Effector CD4-positive, alpha-beta T cell (primary cell): ENCODE measurements at places on chromosomes 12 and 14.

- no peak for DNase-seq
Observed at GRCh38 chr12:28135801-28136439, 54.3 kb upstream of the CCDC91 start.

GRCh38 chr12:1056390-1056789 lies 65.4 kb downstream of the ERC1 start:
- DNase-seq: no peak

GRCh38 chr12:108565976-108566375 lies 3.6 kb downstream of the ISCU start:
- DNase-seq: peak; percentile 37

- no peak for DNase-seq
Observed at GRCh38 chr12:105334001-105334400, 3.5 kb downstream of the C12orf75 start.

DNA sequence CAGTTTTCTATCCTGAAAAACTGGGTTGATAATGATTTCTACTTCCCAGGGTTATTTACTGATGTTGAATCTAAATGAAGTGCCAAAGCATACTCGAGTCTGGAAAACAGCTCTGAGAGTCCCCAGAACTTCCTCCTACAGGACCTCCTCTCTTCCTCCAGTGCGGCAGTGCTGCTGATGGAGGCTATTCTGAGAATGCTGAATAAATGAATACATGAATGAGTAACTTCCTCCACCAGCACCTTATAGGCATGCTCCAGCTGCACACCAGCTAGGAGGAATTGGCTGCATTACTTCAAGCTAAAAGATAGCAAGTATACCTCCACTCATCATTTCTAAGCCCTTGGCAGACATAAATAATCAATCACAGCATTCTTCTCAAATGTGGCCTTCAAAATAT lies 448.8 kb upstream of the CCDC196 start:
- no peak for DNase-seq

DNA sequence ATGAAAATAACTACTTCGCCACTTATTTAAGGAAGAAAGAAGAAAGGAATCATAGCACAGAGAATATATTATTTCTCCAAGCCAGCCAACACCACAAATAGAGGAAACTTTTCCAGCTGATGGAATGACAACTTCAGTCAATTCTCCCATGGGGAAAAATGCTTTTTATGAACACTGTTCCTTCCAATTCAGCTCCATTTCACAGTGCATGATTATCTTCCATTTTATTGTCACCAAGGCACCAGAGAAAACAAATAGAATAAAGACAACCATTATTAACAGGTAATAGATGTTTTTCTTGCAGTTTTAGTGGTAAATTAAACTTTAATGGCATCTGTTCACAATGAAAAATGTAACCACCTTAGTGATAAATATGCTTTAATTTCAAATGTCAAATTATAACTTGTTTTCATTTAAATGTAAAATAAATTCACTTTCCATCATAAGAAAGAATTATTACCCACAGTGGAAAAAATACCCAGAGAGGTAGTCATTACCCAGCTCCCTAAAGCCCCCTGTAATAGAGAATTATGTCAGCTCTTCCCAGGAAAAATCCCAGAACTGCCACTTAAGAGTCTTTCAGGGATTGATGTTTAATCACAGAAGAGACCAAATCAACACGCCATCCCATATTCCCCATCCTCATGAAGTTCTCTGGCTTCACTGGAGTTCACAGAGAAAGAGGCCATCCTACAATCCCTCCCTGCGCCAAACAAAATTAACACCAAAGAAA lies 828.3 kb upstream of the TMEM132C start:
- DNase-seq: no peak

GRCh38 chr14:101916816-101917412 lies 47.5 kb upstream of the DYNC1H1 start:
- DNase-seq: no peak

DNA sequence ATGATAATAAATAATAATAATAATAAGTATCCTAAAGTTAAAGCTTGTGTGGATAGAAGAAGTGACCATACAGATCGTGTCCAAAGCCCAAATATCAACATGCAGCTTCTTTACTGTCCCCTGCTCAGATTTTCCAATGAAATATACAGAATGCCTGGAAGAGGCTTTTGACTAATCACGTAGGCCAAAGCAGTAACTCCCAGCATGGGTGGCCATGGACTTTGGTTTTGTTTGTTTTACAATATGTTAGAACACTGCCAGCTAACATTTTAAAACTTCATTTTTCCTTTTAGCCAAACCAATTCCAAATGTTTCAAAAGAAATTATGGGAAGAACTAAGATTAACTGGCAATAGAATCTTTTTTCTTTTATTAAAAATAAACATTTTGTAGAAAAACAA lies 400.0 kb upstream of the FLRT2 start:
- DNase-seq: no peak

DNA sequence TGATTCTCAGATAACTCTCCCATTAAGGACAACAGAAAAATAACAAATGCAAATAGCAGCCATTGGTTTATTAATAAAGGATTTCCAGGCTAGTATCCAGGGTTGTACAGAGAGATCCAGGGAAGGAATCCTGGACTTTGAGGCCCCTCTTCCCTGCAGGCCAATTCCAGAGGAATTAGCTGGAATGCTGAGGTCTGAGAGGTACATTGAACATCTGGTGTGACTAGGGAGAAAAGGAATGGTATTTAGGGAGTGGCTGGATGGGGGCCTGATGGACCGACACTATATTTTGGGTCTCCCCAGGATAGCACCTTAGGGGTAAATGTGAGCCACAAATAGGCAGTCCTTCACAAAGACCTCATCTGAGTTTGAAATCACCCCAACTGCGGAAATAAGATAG lies 924.5 kb downstream of the AACS start:
- no peak for DNase-seq

DNA sequence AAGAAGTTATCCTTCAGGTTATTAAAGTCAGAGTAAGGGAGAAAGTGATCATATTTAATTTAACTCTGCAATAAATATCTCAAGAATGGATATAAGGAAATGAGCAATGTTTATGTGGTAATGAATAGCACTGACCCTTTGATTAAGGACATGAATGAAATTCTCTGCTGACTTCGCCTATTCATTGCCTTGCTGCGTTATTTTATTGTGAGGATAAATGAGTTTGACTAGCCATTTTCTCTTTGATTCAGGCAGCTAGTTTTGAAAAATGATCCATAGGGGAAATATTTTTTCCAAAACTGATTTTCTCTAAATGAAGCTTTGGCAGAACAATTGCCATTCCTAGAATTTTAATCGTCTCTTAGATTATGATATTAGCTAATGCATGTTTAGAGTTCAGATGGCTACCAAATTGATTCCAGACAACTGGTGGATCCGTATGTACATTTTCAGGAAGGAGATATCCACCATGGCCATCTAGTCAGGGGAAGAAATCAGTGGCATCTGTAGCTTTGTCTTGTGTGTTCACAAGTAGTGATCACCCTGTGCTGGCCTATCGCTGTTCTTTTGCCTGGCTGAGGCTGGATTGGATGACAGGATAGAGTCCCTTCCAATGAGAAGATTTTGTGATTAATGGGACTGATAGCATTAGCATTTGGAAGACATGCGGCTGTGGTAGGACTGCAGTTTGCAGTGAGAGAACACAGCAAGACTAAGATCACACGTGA lies 302.3 kb upstream of the RGS6 start:
- no peak for DNase-seq

- DNase-seq: peak; percentile 3
Observed at GRCh38 chr12:67590149-67590790, 58.3 kb upstream of the DYRK2 start.

DNA sequence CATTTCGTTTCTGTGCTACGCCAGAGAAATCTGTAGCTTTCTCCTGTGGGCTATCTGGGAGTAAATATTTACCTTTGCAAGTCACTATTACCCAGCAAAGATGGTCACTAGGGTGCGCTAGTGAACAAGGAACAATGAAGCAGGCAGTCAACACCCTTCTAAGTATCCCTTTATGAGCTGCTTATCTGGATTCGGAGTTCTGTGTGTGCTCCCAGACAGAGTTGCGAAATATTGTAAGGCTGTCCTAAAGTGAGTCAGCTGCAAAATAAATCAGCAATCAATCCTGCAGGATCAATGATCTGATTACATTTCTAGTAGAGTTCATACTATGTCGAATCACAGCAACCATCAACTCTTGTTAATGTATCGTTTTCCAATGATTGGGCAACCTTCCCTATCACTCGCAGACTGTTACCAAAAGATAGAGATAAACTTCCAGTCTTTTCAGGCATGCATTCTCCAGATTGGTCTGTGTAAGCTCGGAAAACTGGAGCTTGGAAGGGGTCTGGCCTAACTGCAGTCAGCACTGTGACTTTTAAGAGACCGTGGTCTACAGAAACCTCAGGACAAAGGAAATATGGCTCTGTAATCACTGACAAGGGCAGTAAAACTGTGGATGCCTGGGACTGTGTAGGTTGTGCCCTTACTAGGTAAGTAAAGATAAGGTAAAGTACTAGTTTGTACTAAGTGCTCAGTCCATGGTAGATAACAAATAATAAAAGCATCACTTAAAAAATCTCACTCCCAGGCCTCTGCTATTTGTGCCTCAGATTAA lies 133.5 kb downstream of the KCNK10 start:
- DNase-seq: peak; percentile 24

DNA sequence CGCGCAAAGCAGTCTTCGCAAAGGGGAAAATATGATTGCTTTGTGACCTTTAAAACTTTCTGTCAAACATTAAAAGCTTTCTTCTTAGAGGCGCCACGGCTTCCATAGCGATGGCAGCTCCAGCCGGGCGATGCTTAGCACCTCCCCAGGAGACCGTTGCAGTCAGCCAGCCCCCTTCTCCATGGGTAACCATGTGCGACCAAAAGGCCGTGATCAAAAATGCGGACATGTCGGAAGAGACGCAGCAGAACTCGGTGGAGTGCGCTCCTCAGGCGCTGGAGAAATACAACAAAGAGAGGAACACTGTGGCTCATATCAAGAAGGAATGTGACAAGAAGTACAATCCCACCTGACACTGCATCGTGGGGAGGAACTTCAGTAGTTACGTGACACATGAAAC lies 12.7 kb upstream of the STON2 start:
- DNase-seq: no peak

DNA sequence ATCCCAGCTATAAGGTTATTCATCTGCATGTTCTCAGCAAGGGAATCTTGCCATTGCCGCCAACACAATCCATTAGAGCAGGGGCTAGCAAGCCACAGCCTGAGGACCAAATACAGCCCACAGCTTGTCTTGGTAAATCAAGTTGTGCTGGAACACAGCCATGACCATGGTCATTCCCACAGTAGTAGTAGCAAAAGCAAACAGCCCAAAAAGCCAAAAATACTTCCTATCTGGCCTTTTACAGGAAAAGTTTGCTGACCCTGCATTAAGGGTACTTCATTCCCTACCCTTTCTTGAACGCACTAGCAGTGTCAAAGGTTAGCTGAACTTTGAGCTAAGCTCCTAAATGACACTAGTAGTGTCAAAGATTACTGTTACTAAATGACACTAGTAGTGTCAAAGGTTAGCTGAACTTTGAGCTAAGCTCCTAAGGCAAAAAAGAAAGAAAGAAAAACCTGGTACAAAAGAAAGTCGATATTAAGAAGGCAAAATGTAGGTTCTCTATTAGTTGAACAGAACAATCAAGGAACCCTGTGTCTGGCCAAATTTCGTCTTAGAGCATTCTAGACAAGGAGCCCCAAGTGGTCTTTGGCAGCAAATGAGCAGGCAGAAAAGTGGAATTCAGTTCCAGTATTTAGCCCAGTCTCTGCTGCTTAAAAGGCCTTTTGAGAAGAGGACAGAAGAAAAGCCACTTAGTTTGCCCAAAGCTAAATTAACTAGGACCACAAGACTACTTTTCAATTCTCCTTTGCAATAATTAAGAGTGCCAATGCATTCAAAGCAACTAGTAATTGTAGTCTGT lies 67.7 kb downstream of the NT5DC3 start:
- DNase-seq: no peak

DNA sequence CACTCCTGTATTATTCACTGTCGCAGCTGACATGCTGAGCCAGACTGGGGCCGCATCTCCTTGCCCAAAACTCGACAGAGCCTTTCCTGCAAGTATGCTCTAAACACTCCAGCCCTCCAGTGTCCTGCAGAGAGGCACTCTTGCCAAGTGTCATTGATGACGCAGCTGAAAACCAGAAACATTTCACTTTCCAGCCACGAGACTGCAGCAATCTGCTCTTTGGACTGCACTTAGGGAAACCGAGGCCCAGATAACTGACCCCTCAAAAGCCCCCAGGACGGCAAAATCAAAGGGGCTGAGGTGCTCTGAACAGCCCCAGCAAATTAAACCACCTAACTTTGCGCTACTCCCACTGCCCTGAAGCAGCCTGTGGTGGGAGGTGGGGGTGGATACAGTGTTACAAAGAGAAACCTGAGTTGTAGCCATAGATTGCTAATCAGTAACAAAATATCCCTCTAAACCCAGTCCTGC lies 2.6 kb downstream of the CCDC85C start:
- DNase-seq: no peak

DNA sequence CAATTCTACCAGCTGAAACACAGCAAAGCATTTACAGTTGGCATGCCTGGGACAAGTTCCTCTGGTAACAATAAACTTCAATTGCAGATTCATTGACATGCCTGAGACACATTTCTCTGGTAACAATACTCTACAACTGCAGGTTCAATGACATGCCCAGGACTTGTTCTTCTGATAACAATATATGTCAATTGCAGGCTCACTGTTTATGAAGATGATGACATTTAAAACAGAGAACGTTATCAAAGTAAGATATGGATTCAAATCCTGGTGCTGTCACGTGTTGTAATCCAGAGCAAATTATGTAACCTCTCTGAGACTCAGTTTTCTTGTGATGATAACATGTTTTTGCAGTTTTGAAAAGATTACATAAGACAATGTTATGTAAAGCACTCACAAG lies 20.5 kb downstream of the KITLG start:
- DNase-seq: no peak

DNA sequence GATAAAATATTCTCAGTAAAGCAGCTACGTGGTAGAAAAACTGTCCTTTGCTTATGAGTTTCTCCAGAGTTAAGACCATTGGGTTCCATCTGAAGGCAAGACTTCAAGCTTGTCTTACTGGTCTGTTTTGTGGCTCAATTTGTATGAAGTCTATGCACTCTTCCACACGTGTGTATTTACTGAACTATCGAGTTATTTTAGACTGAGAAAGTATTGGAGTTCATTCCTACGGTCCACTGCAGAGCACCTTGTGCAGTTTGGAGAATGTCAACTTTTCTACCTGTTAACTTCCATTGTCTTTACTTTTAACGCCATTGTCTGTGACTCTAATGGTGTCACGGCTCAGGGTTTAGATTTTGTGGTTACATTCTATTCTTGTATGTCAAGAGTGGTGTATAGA lies 3.7 kb downstream of the HIF1A start:
- no peak for DNase-seq

GRCh38 chr14:65369560-65369959 lies 43.0 kb upstream of the FUT8 start:
- DNase-seq: no peak

- DNase-seq: no peak
Observed at GRCh38 chr12:7784701-7785100, 4.5 kb upstream of the NANOG start.

DNA sequence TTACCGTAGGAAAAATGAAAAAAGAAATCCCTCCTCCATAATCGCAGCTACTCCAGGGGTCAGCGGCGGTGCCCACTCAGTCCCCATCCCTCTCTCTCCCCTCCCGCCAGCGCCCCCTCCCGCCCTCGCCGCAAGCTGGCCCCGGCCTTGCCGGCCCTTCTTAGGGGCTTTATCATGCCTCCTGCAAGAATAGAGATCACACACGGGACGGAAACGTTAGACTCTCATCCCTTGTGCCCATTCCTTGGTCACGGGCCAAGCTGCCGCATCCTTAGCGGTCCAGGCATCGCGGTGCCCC lies 692 bp upstream of the COX14 start:
- DNase-seq: no peak
